Stimulated activated CD4-positive, alpha-beta T cell treated with anti-CD3 and anti-CD28 coated beads, TNF-alpha, amount 100 ng/mL, for 1 hour (primary cell): ENCODE measurements at places on chromosomes 6 and 20.

- DNase-seq = no peak
Observed at GRCh38 chr6:168533414-168533813, 92.4 kb downstream of the SMOC2 start.

GRCh38 chr6:143556529-143556928, 45.0 kb upstream of the FUCA2 start:
- DNase-seq = no peak

- no peak for DNase-seq
Observed at GRCh38 chr6:162543221-162543620, 184.3 kb downstream of the PRKN start.

GRCh38 chr6:111150577-111150976, 63.3 kb downstream of the SLC16A10 start:
- no peak for DNase-seq

DNA sequence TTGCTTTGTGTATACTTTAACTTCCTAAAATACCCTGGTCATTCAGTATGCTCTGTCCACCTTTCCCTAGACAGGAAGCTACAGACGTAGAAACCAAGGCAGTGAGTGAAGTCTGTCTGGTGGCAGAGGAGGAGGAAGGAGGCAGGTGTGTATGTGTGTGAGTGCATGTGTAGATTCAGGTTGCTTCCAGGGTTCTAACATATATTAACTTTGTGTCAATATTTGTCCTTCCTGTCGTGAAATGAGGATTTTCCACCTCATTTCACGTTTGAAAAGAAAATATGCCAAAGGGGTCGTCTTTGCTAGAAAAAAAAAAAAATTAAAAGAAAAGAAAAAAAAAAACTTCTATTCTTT, 411.5 kb downstream of the PKHD1 start:
- no peak for DNase-seq

DNA sequence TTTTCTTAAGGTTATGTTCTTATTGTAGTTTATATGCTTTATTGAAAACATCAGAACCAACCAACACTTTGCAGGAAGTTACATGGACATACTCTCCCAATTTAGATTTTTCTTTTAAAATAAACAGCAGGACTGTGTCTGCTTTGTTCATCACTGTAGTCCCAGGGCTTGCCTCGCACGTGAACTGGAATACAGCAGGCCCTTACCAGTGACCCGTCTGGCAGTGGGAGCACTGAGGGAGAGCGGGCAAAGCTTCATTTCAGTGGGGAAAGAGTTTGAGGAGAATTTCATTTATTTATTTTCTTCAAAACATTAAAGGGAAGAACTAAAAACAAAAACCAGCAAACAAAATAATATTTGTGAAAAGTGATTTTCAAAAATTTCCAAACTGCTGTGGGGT, 230.8 kb downstream of the PAX1 start:
- no peak for DNase-seq

GRCh38 chr6:150420926-150421325, 52.1 kb downstream of the IYD start:
- no peak for DNase-seq

GRCh38 chr20:13487202-13487601, 151.5 kb downstream of the TASP1 start:
- no peak for DNase-seq

GRCh38 chr6:6631053-6631452, 42.5 kb downstream of the LY86 start:
- no peak for DNase-seq

DNA sequence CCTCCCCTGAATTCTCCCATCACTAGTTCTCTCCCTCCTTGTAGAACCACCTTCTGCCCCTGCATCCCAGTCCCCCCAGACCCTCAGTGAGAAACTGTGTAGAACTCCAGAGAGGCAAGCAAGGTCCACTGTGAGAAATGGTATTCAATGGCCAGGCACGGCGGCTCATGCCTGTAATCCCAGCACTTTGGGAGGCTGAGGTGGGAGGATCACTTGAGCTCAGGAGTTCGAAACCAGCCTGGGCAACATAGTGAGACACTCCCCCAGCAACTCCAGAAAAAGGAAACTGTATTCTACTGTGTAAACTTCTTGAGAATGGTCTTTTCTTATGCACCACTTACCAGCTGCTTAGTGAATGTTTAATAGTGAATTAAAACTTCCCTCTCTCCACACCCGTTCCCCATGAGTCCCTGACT, 8.2 kb upstream of the CD83 start:
- DNase-seq = no peak

GRCh38 chr6:161435748-161436070, 161.8 kb upstream of the AGPAT4 start:
- no peak for DNase-seq

- no peak for DNase-seq
Observed at GRCh38 chr6:24032896-24033688, 92.9 kb upstream of the NRSN1 start.

- no peak for DNase-seq
Observed at GRCh38 chr6:16564436-16564835, 196.8 kb downstream of the ATXN1 start.

GRCh38 chr6:35091346-35092083, 49.6 kb downstream of the TCP11 start:
- DNase-seq = no peak

- no peak for DNase-seq
Observed at GRCh38 chr6:82066991-82067411, 180.5 kb downstream of the IBTK start.

DNA sequence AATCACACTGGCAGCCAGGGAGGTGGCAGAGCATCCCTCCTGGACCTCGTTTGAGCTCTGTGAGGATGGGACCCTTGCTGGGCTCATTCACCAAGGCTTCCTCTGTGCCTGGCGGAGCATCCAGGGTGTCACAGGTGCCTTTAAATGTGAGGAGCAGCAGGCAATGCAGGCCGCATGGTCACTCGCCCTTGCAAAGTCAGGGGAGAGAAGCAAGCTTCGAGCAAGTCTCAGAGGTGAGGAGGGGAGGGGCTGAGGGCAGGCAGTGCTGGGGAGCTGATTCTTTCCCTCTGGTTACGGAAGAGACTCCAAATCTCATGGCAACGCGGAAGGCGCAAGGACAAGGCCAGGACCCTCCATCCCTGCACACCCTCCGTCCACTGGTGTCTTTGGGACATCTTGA, 182.7 kb upstream of the PMEPA1 start:
- no peak for DNase-seq

GRCh38 chr6:30705620-30706019, 11.5 kb downstream of the MDC1 start:
- no peak for DNase-seq

- DNase-seq = no peak
Observed at GRCh38 chr6:143772116-143773086, 70.7 kb upstream of the LTV1 start.

GRCh38 chr6:89148016-89148750, 2.3 kb downstream of the PM20D2 start:
- DNase-seq = no peak

DNA sequence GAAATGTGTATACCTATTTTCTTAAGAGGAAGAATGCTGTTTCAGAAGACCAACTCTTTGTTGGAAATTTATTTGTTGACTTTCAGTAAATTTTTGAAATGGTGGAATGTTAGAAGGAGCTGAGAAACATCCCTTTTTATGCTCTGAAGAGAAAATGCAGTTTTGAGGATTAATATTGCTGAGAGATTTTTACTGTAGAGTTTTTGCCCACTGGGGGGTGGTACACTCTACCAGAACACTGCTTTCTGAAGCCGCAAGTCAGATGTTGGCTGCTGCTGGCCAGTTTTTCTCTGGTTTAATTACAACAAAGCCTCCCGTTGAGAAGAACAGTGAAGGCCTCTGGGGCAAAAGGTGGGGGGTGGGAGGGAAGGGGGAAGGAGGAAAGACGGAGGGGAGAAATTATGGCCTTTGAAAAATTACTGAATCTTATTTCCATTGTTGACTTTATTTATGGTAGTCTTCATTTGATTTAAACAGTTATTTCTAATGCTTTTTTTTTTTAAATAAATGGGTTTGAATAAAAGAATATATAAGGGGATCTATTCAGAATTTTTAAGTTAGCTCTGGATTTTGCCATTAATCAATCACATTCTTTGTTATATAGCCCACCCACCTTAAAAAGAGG, 3.0 kb downstream of the FLRT3 start:
- DNase-seq = no peak

GRCh38 chr6:7235712-7236305, 77.2 kb downstream of the SSR1 start:
- DNase-seq = no peak

DNA sequence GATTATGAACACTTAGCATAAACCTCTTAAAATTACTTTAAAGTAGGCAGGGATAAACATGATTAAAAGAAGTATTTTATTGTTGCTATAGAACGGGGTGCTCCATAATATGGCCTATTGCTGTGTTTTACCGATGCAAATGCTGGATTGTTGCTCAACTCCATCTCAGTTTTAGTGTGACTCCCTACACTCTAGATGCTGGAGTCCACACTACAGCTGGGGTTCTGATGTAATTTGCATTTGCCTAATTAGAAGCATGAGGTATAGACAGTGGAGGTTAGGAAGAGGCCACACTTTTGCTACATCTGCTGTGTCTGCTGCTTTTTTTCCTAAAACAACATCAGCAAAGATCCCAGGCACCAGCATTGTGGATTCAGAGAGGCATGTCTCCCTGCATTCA, 6.7 kb upstream of the HMGN3 start:
- DNase-seq = no peak

DNA sequence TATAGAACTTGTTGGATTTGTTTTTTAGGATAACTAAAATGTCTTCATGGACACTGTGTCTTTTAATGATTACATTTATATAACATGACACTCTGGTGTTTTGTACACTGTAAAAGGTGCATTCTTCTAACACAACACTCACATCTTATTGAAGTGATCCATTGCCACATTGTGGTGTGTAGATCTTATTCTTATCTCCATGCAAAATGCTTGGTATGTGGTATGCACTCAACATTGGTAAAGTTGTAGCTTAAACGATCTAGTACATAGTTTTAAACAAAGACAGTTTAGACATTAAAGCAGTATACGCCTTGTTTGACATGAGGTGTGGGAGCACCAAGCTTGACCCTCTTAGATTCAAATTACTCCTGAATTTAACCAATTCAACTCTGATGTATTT, 84.7 kb downstream of the SASH1 start:
- DNase-seq = no peak

DNA sequence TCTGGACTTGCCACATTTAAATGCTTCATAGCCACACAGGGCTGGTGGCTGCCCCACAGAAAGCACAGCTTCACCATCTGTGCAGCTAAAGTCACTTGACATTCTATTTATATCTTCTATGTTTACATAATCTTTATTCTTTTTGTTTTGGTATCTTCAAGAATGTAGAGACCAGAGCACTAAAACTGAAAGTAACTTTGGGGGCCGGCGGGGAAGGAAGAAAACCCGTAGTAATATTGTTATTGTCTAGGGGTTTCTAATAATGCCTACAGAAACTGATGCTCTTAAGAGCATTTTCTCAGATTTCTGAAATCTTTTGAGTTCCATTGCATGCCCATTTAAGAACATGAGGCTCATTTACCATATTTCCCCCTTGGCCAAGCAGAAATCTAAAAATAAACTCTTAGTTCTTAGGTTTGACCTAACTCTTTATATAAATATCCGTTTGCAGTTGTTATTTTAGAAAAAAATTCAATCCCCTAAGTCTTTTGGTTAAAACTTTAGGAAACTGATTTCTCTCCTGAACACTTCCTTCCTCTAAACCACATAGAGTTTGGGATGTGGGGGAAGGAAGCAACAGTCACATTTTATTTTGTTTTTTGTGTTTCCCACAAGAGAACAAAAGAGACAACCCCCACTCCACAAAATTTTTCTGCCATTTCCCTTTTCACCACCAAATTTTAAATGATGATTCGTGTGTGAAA, 207.6 kb downstream of the OGFRL1 start:
- no peak for DNase-seq

GRCh38 chr6:158653577-158654354, 3.9 kb downstream of the SYTL3 start:
- DNase-seq = peak; percentile 75

GRCh38 chr6:35786810-35787209, 6.0 kb downstream of the CLPSL1 start:
- no peak for DNase-seq

- no peak for DNase-seq
Observed at GRCh38 chr6:148166339-148166968, 176.2 kb upstream of the SASH1 start.

DNA sequence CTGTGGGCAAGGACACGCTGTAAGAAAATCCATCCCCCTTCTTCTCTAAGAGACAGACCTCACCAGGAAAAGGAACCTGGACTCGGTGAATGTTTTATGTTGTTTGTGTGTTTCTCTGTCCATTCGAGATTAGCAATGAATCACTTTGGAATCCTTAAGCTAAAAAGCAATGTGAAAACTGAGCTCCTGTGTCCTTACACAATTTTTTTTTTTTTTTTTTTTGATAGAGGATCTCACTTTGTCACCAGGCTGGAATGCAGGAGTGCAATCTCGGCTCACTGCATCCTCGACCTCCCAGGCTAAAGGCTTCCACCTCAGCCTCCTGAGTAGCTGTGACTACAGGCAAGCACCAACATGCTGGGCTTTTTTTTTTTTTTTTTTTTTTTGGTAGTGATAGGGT, 32.1 kb downstream of the BFSP1 start:
- DNase-seq = no peak

DNA sequence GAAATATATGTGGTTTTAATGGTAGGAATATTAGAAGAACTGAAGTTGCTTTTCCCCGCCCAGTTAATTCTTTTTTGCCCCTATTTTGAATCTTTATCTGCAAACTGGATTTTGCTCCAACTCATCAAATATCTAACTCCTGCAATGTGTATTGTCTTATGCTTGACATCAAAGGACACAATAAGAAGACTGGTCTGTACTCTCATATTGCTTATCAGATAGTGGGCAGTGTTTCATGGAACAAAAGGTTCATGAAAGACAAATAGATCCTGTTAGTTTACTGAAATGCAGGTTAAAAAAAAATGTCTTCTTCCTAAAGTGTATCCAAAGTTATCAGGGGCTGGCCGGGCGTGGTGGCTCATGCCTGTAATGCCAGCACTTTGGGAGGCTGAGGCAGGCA, 27.7 kb upstream of the GTF3C6 start:
- no peak for DNase-seq

- no peak for DNase-seq
Observed at GRCh38 chr6:54245265-54245664, 63.0 kb upstream of the TINAG start.

- no peak for DNase-seq
Observed at GRCh38 chr6:3970097-3970496, 108.8 kb downstream of the FAM217A start.

DNA sequence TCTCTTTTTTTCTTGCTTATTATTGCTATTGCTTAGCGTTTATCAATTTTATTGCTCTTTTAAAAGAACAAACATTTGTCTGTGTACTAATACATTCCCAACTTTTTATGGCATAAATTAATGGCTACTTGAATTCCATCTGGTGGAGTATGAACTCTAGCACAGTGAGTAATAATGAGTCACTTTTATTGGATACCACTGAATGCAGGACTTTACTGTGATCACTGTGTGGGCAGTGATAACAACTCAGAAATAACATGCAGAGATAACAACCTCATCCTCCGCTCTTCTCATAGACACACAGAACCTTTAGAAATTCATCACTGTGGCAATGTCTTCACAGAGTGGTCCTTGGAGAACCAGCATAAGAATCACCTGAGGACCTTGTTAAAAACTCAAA, 174.9 kb upstream of the PRND start:
- DNase-seq = no peak

GRCh38 chr20:43831481-43832065, 83.1 kb upstream of the TOX2 start:
- no peak for DNase-seq

- peak; percentile 60 for DNase-seq
Observed at GRCh38 chr20:59495894-59496510, 108.3 kb upstream of the PHACTR3 start.

- DNase-seq = no peak
Observed at GRCh38 chr6:150557043-150557599, 42.6 kb upstream of the PLEKHG1 start.
